ENCODE measurements at places on chromosomes 2 and 18. TPM values are rescaled to one million over a fixed set of nuclear protein-coding genes. Genes with fewer than 3 reads are reported as not detected.

KLHL30 gene
- total RNA-seq, result 0.81 TPM

LANCL1 gene
- 53.0 TPM for total RNA-seq

DNA sequence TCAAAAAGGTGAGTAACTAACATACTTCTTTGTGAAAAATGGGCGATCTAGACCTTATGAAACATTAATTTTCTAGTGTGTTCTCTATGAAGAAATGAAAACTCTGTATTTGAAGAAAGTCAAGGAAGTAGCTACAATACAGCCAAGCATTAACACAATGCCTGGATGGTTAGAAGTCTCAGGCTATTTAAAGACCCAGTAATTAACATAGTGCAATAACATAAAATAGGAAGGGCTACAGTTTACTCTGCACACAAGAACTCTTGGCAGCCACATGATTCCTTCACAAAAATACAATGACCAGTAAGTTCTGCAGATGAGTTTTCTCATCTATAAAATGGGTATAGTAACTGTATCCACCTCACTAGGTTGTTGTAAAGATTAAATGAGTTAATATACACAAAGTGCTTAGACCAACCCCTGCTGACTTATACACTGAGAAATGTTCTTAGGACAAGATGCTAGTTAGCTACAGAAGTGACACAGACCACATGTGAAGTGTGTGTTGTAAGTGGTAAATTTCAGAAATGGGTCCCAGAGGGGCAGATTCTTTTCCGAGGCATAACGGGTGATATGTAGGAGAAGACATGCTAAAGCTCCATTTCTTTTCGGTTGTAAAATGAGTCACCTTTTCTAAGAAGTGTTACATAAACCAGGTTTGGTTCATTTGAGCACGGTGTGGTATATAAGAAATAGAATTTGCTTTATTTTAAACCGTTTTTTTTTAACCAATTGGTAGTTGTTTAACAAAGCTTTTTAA is 61.8 kb downstream of the CXCR4 start:
- H3K36me3 ChIP-seq, result no peaks in the 10 kb centered on the region
- H3K4me3 ChIP-seq, result no peak overlapping the region
- no peak overlapping the region for H3K27ac ChIP-seq
- no peaks in the 10 kb centered on the region for H3K27me3 ChIP-seq
- H3K4me1 ChIP-seq, result no peaks in the 10 kb centered on the region

DNA sequence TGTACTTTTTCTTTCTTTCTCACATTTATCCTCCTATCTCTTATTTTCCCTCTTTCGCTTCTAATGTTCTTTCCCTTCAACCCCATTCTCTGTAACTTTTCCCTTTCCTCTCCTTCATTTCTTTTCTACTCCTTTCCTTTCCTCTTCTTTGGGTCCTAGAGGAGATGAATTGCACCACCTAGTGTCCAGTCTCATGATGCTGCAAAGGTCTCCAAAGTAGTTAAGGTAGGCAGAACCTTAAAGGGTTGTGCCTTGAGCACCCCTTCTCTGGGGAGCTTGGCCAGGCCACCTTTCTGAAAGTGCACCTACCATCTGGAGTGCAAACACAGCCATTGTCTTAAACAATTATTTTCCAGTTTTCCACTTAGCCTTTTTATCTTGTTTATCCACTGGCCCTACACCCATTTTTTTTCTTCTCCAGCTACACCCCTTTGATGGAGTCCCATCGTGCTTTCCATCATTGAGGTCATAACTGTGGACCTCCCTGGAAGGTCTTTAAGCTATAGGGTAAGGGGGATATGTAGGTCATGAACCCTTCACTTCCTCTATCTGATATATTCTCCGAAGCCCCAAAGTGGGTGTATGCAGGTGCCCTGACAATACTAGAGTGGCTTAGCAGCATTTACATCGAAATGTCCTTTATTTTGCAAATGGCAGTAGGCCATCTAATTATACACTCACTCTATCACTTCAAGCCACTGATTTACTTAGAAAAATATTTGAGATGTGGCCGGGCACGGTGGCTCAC is 155.9 kb downstream of the ESCO1 start:
- H3K27ac ChIP-seq, result no peak overlapping the region
- H3K4me3 ChIP-seq, result no peak overlapping the region
- DNase-seq, result no peak

- H3K4me3 ChIP-seq, result no peak overlapping the region
- H3K36me3 ChIP-seq, result no peaks in the 10 kb centered on the region
- H3K4me1 ChIP-seq, result no peaks in the 10 kb centered on the region
These were observed 34.2 kb downstream of the CHST10 start for GRCh38 chr2:100383306-100383705.

SERPINB11 gene
- not detected for total RNA-seq

MYO1B gene
- 9.7 TPM for total RNA-seq
